ENCODE measurements at places on chromosomes 16 and 17.
A peak's percentile ranks its signal among the peaks of the same experiment; 100 is the strongest.

- DNase-seq, result no peak
Observed at GRCh38 chr17:70447588-70447987, 278.3 kb downstream of the KCNJ2 start.

GRCh38 chr17:13419676-13420075 is 182.1 kb downstream of the HS3ST3A1 start:
- DNase-seq, result no peak

GRCh38 chr17:45223539-45224528 is 2.1 kb downstream of the FMNL1 start:
- DNase-seq, result no peak

- DNase-seq, result no peak
Observed at GRCh38 chr17:81166033-81166492, at the start of gene AATK. TSS of gene AATK (minus strand) at chr17:81166221. CDS start at chr17:81165992, 229 bp downstream.

GRCh38 chr16:11147754-11148444 is 108.1 kb downstream of the SOCS1 start:
- DNase-seq, result no peak

GRCh38 chr17:50219939-50220465 is 18.6 kb upstream of the COL1A1 start:
- DNase-seq, result no peak

- no peak for DNase-seq
Observed at GRCh38 chr17:33667052-33667509, 374.0 kb upstream of the ASIC2 start.

GRCh38 chr16:75485230-75486013 is 9.8 kb downstream of the CHST6 start:
- DNase-seq, result no peak

DNA sequence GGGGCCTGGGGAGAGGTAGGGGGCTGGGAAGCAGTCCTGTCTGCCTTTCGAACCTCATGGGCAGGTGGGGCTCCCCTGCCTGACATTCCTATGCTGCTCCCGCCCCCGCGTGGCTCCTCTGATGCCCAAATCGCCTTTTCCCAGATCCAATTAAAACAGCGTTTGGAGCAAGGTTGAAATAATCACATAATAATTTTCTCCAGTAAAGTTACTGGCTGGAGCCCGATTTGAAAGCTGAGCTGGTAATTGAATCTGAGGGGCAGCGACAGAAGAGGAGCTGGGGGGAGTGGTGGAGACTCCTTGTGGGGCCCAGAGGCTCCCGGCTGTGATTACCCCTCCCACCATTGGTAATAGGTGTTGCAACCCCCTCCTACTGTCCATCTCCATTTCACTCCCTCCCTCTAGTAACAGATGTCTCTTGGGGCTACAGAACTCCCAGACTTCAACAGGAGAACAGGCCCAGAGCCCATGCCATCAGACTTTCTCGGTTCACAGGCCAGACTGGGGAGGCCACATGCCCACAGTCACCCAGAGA is 38.9 kb upstream of the C1QL1 start:
- no peak for DNase-seq

- no peak for DNase-seq
Observed at GRCh38 chr17:72380120-72380519, 259.3 kb downstream of the SOX9 start.

DNA sequence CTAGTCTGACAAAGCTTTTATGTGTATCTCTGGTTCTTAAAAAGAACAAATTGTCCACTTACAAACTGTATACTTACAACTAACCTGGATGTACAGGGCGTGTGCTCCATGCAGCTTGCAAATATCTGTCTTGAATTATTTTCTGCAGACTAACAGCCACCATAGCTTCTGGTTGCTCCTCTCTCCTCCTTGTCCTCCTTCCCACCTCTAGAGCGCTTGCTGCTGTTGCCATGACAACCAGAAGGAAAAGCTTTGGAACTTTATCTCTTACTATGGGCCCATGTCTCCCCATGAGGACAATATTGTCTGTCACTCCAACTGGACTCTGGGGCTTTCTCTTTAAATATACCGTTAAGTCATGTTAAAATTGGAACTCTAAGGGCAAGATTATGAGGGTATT is 71.5 kb upstream of the DHX40 start:
- no peak for DNase-seq

GRCh38 chr16:12089492-12090150 is 113.1 kb downstream of the SNX29 start:
- DNase-seq, result no peak

- peak; percentile 43 for DNase-seq
Observed at GRCh38 chr16:53055541-53056391, 975 bp downstream of the CHD9 start.

GRCh38 chr16:88378836-88379693 is 3.7 kb upstream of the ZNF469 start:
- no peak for DNase-seq

GRCh38 chr16:85992359-85992758 is 93.4 kb downstream of the IRF8 start:
- DNase-seq, result no peak

GRCh38 chr17:78257810-78258322 is 26.4 kb downstream of the TMEM235 start:
- DNase-seq, result no peak

DNA sequence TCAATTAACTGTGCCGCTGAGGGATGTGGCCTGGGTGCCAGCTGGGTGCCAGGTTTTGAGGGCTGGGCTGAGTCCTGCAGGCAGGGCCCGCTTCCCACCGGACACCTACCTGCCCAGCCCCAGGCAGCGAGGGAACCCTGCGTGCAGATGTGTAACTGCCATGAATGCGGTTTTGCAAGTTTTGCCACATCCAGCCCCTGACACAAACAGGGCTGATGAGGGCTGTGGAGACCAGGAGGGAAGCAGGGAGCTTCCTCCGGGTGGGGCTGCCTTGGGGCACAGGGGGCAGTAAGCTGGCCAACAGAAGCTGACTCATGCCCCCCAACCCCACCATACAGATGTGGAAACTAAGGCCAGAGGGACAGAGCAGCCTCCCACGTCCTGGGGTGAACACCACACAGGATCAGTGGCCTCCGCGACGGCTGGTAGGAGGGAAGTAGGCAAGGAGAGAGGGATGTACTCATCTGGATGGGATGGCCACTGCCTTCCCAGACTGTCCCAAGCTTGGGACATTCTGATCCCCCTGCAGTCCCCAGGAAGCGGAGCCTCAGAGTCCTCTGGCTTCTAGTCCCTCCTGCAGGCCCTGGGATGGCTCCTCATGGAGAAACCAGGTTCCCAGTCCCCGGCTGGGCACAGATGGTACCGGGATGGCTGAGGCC is 1.6 kb downstream of the UBALD1 start:
- DNase-seq, result no peak

- no peak for DNase-seq
Observed at GRCh38 chr16:66212428-66212827, 154.1 kb upstream of the CDH5 start.

DNA sequence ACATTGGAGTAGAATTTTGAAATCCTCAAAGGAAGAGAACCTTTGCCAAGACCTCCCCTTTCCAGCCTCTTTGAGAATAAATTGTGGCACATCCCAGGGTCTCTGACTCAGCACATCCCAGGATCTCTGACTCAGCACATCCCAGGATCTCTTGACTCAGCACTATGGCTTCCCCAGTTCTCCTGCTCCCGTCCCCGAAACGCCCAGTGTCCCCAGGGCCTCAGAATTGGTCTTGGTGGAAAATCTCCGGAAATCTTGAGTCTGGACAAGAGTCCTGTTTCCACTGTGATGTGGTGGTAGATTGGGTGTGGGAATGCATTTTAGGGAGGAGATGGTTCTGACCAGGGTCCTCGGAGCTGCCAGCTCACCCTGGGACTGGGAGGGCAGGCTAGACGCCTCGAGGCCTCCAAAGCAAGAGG is 19.2 kb downstream of the PLXDC1 start:
- DNase-seq, result peak; percentile 71

DNA sequence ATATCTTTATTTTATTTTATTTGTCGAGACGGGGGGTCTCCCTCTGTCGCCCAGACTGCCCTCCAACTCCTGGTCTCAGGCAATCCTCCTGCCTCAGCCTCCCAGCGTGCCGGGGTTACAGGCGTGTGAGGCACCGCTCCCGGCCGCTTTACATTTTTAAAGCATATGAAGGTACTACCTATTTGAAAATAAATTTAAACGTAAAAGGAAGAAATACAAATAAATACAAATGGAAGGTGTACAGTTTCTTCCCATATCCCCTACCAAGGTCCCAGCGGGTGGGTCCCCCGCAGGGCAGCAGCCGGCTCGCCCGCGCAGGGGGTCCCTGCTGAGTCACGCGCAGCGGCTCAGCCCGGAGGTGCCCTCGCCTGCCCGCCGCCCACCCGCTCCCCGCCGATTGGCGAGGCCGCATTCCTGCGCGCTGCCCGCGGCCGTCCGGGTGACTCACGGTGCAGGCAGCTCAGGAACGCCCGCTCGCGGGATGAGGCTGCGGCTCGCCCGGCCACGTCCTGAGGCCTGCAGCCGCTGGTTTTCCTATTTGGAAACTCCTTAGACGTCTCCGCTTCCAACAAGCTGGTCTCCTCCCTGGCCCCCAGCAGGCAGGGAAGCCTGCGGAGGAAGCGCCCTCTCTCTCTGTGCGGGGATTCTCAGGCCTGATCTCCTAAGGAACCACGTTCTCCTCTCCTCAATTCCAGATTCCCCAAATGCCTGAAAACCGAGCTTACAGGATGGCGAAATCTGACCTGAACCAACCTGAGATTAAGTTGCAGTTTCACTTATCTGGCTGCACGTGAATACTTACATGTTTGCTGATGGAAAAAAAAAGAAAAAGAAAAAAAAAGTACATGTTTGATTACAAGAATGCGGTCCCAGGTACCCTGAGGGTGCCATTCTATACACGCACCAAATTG is 54.8 kb upstream of the MAP3K14 start:
- peak; percentile 92 for DNase-seq

Measured in astrocyte of the cerebellum (primary cell).